ENCODE measurements at places on chromosomes 6 and 20. TPM values are rescaled to one million over a fixed set of nuclear protein-coding genes. Genes with fewer than 3 reads are reported as not detected.

NRSN2 gene
- 1.3 TPM for total RNA-seq

EYS gene
- total RNA-seq = not detected

RAET1G gene
- not detected for total RNA-seq

ETV7 gene
- total RNA-seq = 0.30 TPM

FERMT1 gene
- not detected for total RNA-seq

RPS6KA2 gene
- 2.2 TPM for total RNA-seq

TSPO2 gene
- not detected for total RNA-seq

CAGE1 gene
- 0.33 TPM for total RNA-seq

NKX2-2 gene
- total RNA-seq = not detected

SLC22A16 gene
- not detected for total RNA-seq

PDYN gene
- not detected for total RNA-seq

ADGRF4 gene
- not detected for total RNA-seq

GGTLC1 gene
- total RNA-seq = not detected

BNIP5 gene
- total RNA-seq = not detected

MYT1 gene
- total RNA-seq = not detected

NMBR gene
- not detected for total RNA-seq

TREML2 gene
- total RNA-seq = 0.46 TPM

NHSL1 gene
- total RNA-seq = not detected

PROKR2 gene
- not detected for total RNA-seq

IMPG1 gene
- total RNA-seq = not detected

SOX18 gene
- not detected for total RNA-seq

SEL1L2 gene
- not detected for total RNA-seq

MLN gene
- not detected for total RNA-seq

PARD6B gene
- 6.3 TPM for total RNA-seq

EZR gene
- total RNA-seq = 626 TPM

PPP1R3G gene
- total RNA-seq = not detected

C4B gene
- total RNA-seq = 4.1 TPM

SNAI1 gene
- total RNA-seq = 3.1 TPM
